DMS153 (cell line): ENCODE measurements at places on chromosomes 13 and 19.

DNA sequence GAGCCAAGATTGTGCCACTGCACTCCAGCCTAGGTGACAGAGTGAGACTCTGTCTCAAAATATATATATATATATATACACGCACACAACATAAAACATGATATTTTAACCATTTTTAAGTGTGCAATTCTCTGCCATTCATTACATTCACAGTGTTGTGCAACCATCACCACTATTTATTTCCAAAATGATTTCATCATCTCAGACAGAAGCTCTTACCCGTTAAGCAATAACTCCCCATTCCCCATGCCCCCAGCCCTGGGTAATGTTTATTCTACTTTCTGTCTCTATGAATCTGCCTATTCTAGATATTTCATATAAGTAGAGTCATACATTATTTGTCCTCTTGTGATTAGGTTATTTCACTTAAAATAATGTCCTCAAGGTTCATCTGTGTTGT is 20.3 kb downstream of the WDR88 start:
- DNase-seq: no peak

- no peak for DNase-seq
Measured at GRCh38 chr13:27266917-27267316, 3.7 kb upstream of the RASL11A start.

GRCh38 chr19:32682317-32682716 is 6.7 kb downstream of the RGS9BP start:
- DNase-seq: no peak

- no peak for DNase-seq
Measured at GRCh38 chr19:4993683-4994082, 24.8 kb downstream of the KDM4B start.

- DNase-seq: no peak
Measured at GRCh38 chr19:604355-604754, 14.7 kb downstream of the HCN2 start.

DNA sequence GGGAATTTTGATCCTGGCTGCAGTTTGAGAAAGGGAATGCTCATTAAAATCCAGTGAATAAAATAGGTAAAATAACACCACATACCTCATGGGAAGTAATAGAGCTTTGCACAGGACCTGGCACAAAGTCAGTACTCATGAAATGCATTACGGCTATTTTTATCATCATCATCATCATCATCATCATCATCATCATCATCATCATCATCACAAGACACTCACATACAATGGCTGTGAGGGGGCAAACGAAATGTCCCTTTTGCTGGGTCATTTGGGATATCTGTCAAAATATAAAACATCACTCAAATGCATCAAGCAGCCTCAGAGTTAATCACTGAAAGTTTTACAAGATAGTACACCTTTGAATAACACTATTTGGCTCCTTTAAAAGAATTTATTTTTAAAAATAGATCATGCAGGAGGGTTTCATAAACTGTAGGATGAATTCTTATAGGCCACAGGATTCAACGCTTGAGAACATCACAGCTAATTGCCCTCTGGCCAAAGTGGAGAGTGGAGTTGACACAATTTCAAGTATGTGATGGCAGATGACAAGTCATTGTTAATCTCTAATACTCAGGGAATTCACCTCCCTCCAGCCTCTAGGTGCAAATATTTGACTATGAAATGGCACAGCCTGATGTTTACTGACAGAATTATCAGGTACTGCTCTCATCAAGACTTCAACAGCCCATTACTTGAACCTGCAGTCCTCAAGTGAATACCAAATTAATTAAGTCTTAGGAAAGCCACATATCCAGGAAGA is 14.2 kb upstream of the ZNF599 start:
- no peak for DNase-seq

DNA sequence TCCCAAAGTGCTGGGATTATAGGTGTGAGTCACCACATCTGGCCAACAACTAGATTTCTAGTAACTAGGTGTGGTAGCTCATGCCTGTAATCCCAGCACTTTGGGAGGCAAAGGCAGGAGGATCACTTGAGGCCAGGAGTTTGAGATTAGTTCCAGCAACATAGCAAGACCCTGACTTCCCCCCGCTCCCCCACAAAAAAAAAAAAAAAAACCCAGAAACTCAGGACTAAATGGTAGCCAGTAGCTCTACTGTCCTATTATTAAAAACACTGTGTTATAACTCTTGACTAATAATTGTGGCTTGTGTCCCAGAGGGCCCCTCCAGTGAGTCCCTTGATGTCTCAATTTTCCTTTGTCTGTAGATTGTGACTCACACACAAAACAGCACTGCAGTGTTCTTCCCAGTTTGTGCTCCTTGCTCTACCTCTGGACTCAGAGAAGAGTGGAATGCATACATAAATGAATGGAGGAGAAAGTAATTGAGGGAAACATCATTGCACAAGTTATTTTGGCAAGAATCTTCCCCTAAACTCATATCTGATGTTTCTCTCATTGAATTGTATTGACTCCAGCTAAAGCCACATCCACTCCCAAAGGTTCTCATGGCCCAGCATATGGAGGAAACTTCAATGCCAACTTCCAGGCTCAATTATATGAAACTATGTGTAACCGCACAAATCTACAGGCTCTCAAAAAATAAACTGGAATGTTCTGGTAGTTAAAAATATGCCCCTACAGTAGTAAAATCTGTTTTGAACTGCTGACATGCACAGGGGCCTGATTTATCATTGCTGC is 8.8 kb downstream of the TPT1 start:
- DNase-seq: no peak

GRCh38 chr19:8576273-8576993 is 809 bp downstream of the MYO1F start:
- no peak for DNase-seq

GRCh38 chr13:103006641-103007426 is 59.4 kb downstream of the SLC10A2 start:
- DNase-seq: no peak
